ENCODE measurements at places on chromosomes 2 and 18.

GRCh38 chr2:146265656-146266055 lies 1579.2 kb upstream of the ACVR2A start:
- no peak for DNase-seq

DNA sequence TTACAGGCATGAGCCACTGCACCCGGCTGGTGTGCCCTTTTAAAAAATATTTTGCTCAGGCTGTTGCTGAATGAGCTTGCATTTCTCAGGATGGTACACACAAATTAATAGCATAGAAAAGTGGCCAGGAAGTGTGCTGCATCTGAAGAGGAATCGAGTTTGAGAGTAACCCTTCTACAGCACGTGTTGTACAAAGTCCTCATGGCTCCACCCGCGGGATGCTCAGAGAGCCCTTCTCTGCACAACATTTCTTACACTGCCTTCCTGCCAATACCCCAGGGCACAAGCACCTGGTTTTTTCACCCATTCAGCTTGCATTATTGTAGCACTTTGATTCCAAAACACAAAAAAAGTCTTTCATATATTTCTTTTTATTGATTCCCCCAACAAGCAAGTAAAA lies 90.1 kb upstream of the NEDD4L start:
- no peak for DNase-seq

GRCh38 chr2:238130111-238130695 lies 8.3 kb upstream of the KLHL30 start:
- no peak for DNase-seq

DNA sequence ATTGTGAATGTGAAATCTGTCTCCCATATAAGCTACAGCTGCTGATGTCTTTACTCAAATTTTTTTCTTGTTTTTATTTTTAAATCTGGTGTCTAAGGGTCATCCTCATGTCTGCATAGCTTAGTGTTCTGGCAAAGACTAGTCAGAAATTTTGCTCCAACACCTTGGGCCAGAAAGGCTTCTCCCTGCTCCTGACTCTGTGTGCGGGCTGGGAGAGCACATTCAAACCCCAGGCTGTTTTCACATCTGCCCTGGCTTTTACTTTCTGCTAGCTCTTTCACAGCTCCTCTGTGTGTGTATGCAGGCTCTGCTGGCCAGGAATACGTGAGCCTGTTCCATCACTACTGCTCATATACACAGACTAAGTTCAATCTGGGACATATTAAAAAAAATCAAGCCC lies 102.9 kb upstream of the RIOK3 start:
- no peak for DNase-seq

DNA sequence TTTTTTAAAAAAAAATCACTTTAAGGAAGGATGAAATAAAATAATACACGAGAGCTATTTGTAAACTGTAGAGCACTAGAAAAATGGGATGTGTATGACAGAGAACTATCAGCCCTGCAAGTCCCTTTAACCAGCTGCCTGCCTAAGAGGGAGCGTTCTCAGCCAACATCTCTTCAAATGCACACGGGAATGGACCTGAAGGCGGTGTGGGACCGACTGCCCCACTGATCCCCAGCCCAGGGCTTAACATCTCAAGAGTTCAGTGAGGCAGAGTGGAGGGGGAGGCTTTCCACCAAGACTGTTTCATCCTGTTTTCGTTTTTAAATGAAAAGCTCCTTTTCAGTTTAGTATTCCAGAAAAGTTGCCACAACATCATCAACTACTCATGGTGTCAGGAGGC lies 2.2 kb downstream of the INPP4A start:
- DNase-seq = no peak

DNA sequence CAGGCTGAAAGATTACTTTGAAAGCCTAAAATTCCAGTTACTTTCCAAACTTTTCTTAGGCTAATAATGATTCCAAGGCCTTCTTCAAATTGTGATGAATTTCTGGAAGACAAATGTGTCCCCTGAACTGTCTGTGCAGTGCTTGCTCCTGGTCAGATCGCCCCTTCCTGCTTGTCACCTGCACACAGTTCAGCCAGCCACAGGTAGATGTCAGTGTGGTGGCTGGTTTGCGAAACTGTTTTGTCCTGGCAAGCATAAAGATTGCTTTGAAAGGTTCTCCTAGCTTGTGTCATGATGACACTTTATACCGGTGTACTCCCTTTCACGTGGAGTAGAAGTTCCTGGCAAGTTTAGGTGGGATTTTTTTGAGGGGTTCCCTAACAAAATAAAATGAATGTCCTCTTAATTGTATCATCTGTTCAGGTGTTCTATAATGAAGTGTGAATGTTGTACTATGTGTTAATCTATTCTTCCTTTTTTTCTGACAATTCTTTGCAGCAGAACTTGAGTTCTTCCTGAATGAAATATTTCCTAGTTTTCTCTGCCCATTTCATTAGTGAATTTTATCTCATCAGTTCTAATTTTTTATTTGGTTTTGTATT lies 298.8 kb downstream of the ZNF407 start:
- DNase-seq = peak; percentile 9

DNA sequence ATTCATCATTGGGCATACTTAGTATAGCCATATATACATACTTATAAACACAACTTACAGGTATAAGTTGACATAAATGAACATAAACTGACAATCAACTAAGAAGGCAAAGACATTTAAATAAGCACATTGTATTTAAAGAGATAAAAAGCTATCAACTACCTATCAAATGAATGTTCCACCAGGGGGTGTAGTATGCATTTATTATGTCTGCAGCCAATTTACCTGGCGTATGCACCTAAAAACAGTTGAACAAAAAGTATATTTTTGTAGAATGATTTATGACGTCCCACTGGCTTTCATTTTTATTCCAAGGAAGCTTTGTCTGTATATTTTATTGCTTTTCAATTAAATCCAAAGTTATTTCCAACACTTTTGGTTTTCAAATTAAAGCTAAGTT lies 323.5 kb downstream of the AFF3 start:
- DNase-seq = no peak

DNA sequence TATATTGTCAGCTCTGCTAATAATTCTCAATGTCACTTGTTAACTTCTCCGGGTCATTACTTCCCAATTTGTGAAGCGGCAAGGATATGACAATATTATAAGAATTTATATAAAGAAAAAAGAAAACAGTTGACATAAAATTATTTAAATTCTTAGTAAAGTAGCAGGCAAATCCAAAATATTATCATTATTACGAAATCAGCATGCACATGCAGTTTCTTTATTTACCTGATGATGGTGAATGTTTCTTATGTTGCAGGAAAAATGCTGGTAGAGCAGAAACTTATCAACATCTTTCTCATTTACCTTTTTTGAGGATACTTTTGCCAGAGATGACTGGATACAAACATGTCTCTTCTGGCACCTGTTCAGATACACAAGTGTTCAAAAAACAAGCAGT lies 38.1 kb downstream of the SRBD1 start:
- no peak for DNase-seq

- DNase-seq = no peak
Measured at GRCh38 chr2:192539306-192539705, 344.6 kb upstream of the TMEFF2 start.

DNA sequence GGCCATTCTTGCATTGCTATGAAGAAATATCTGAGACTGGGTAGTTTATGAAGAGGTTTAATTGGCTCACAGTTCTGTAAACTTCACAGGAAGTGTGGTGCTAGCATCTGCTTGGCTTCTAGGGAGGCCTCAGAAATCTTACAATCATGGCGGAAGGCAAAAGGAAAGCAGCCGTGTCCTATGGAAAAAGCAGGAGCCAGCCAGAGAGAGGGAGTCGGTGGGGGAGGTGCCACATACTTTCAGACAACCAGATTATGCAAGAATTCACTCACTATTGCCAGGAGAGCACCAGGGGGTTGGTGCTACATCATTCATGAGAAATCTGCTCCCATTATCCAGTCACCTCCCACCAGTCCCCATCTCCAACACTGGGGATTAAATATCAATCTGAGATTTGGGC lies 64.1 kb downstream of the CPS1 start:
- no peak for DNase-seq

- DNase-seq = no peak
Measured at GRCh38 chr2:210954386-210954907, 398.0 kb downstream of the CPS1 start.

GRCh38 chr2:137192366-137193310 lies 427.3 kb downstream of the THSD7B start:
- DNase-seq = peak; percentile 38

GRCh38 chr2:9269695-9270360 lies 63.2 kb downstream of the ASAP2 start:
- no peak for DNase-seq

DNA sequence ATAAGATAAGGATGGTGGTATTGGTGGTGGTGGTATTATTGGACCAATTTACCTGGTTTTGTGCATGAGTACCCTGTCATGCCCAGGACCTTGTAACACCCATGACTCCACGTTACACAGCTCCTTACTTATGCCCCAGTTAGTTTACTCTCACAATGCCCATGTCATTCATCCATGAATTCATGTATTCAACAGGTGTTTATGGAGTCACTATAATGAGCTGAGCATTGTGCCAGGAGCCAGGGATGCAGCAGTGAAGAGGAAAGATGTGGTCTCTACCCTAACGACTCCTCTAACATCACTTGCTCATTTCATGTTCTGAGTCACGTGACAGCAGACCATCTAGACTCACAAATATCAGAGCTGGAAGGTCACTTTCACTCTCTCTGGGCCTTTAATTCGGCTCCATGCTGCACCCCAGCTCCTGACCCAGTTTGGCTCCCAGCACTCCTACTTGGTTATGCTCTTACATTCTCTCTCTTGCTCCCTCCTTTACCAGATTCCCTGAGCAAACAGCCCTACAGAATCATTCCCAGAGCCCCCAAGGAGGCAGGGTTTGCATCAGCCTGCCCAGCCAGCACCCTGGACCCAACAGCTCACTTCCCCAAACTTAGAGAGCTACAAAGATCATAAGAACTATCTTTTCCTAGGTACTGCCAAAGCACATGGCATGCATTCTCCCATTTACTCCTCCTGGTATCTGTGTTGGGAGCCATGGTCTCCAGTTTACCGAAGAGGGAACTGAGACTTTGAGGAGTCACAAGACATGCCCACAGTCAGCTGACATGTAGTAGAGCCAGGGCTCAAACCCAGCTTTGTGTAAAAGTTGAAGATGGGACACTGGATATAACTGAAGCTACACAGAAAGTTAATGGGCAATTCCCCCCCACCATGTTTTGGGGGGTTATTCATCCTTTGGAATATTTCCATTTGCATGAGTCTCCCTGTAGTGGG lies 449.9 kb downstream of the LRATD1 start:
- no peak for DNase-seq

- DNase-seq = no peak
Measured at GRCh38 chr2:211793690-211794089, 744.9 kb downstream of the ERBB4 start.

- DNase-seq = no peak
Measured at GRCh38 chr2:42087137-42087856, 39.5 kb downstream of the PKDCC start.

DNA sequence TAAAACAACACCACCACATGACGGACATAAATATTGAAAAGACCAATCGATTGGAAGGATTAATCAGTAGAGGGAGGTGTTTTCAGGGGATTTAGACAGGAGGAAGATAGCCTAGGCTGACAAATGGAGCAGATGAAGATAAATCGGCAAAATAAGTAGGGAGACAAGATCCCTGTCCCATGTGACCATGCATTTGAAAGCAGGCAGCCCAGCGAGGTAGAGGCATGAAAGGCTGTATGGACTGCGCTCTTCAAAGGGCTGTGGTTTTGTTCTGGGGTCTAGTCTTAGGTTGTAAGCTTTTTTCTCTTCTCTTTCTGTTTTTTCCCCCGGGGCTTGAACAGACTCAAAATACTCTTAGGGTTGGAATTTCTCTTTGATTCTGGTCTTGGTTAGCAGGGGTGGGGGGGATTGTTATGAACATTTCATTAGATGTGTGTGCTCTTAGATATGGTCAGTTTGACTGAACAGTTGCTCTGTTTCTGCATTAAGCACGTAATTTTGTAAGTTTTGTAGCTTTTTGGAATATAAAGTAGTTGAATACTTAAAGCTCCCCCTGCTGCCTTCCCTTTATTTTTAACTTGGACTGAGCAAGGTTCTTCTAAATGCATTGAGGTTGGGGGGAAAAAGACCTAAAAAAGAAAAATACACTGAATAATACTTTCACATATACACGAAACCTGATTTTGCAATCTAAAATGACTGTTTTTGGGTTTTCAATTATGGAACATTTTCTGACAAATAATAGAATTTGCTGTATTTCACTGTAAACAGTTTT lies 32.2 kb downstream of the ZNF532 start:
- DNase-seq = no peak

- peak; percentile 71 for DNase-seq
Measured at GRCh38 chr2:70104231-70105111, 17.2 kb downstream of the PCBP1 start.

- no peak for DNase-seq
Measured at GRCh38 chr2:112138159-112139032, at the start of gene FBLN7. Gene FBLN7, plus strand, starts transcription at chr2:112138385. Its CDS starts 271 bp downstream, at chr2:112138656.

- DNase-seq = no peak
Measured at GRCh38 chr18:13564579-13564978, 161.8 kb downstream of the FAM210A start.

DNA sequence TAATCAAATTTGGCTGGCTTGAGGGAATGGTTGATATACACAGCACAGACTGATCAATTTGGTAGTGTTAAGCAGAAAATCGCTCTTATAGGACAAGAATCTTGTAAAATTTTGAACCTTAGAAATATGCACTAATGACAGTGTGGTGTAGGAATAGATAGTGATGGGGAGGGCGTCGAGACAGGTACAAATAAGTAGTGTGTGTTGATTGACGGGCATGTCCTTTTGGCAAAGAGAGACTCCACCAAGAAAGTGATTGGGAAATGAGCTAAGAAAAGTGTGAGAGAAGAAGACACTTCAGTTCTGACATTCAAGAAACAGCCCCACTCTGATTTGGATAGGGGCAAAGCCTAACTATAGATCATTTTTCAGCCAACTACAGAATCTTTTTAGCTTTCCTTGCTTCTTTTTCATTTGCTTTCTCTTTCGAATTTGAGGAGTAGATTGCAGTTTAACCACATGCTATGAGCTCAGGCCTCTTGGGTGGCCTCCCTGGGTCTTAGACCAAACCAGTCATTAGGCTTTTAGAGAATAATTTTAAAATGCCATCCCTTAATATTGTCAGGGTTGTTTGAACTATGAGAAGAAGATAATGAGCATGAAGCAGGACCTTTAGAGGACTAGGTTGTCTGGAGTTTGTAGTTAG lies 127.1 kb downstream of the CERS6 start:
- DNase-seq = peak; percentile 59

DNA sequence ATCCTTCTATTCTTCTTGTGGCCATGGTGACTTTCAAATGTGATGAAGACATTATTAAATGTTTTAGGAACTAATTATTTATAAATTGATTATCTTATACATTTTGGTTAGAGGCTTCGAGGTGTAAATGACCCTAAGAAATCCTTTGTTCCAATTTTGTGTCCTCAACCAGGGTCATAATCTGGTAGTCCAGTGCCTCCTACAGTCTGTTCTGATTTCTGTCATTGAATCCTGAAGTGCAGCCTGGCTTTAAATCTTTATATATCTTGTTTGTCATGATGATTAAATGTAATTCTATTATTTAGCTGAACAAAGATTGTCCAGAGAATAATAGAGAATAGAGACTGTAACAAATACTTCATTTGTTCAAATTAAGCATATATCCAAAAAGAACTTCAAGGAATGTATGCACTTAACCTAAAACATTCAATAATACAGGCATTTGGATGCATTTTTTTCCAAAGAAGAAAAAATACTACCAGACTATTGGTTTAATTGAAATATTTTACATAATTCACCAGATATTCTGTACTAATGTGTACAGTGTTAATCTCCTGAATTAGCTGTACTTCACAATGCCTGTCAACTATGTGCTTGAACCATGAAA lies 89.8 kb downstream of the PRPF40A start:
- DNase-seq = peak; percentile 55

- DNase-seq = no peak
Measured at GRCh38 chr2:136065384-136065783, 52.6 kb downstream of the CXCR4 start.

Data from astrocyte of the spinal cord (primary cell).